Right atrium auricular region (tissue), 2 donors: ENCODE measurements at places on chromosomes 3 and 15. TPM values are rescaled to one million over a fixed set of nuclear protein-coding genes. Genes with fewer than 3 reads are reported as not detected.

The AP3S2 gene
- total RNA-seq = 42.1 TPM

The NEK11 gene
- total RNA-seq = 2.2 TPM

The GOLGA8J gene
- not detected for total RNA-seq

The DNAH12 gene
- not detected for total RNA-seq

GRCh38 chr3:145953316-145953715, 207.7 kb downstream of the PLOD2 start:
- H3K4me1 ChIP-seq = no peaks in the 10 kb centered on the region
- no peak for DNase-seq
- no peak overlapping the region for H3K4me3 ChIP-seq
- no peaks in the 10 kb centered on the region for H3K36me3 ChIP-seq
- H3K27ac ChIP-seq = no peak overlapping the region
- H3K27me3 ChIP-seq = no peaks in the 10 kb centered on the region

GRCh38 chr15:89912145-89912673, 543 bp downstream of the ARPIN start:
- H3K27me3 ChIP-seq = no peaks in the 10 kb centered on the region
- no peaks in the 10 kb centered on the region for H3K4me1 ChIP-seq
- peak; percentile 66 for DNase-seq
- H3K4me3 ChIP-seq = peak overlapping the region; percentile 88
- peaks cover 5% of the 10 kb centered on the region for H3K36me3 ChIP-seq

- H3K4me3 ChIP-seq = no peak overlapping the region
- no peak for DNase-seq
- H3K27me3 ChIP-seq = no peaks in the 10 kb centered on the region
- H3K4me1 ChIP-seq = no peaks in the 10 kb centered on the region
- H3K27ac ChIP-seq = no peak overlapping the region
Observed at GRCh38 chr3:57046101-57046765, 14.2 kb upstream of the SPATA12 start.

- no peaks in the 10 kb centered on the region for H3K27me3 ChIP-seq
- no peak overlapping the region for H3K4me3 ChIP-seq
- peaks cover 27% of the 10 kb centered on the region for H3K36me3 ChIP-seq
- DNase-seq = no peak
- no peak overlapping the region for H3K27ac ChIP-seq
- peaks cover 36% of the 10 kb centered on the region for H3K4me1 ChIP-seq
Observed at GRCh38 chr3:105848821-105849220, 20.0 kb downstream of the CBLB start.

DNA sequence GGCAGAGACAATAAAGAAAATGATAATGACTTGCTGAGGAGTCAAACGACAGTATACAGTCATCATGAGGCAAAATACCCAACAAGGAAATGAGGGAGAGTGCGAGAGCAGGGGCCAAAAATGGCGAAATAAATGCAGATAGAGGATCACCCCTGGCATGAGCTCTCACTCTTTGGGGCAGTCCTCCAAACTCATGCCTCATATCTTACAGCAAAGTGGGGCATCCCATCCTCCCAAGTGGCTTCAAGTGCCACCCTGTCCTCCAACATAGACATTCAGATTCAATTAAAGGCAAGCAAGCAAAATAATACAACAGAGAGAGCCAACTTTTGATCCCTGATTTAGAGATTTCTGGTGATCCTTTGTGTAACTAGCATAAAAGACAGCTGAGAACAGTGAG, 278.4 kb downstream of the GBE1 start:
- DNase-seq = no peak
- H3K27ac ChIP-seq = no peak overlapping the region
- no peaks in the 10 kb centered on the region for H3K36me3 ChIP-seq
- H3K4me1 ChIP-seq = no peaks in the 10 kb centered on the region
- no peaks in the 10 kb centered on the region for H3K27me3 ChIP-seq

GRCh38 chr3:164360738-164361406, 717.4 kb downstream of the SI start:
- no peak overlapping the region for H3K4me3 ChIP-seq
- H3K27me3 ChIP-seq = no peaks in the 10 kb centered on the region
- no peaks in the 10 kb centered on the region for H3K4me1 ChIP-seq
- H3K36me3 ChIP-seq = no peaks in the 10 kb centered on the region

- H3K27me3 ChIP-seq = no peaks in the 10 kb centered on the region
- H3K36me3 ChIP-seq = no peaks in the 10 kb centered on the region
- H3K4me3 ChIP-seq = no peak overlapping the region
- peaks cover 7% of the 10 kb centered on the region for H3K4me1 ChIP-seq
- DNase-seq = no peak
- no peak overlapping the region for H3K27ac ChIP-seq
Observed at GRCh38 chr15:36175741-36176291, 403.6 kb upstream of the CDIN1 start.

DNA sequence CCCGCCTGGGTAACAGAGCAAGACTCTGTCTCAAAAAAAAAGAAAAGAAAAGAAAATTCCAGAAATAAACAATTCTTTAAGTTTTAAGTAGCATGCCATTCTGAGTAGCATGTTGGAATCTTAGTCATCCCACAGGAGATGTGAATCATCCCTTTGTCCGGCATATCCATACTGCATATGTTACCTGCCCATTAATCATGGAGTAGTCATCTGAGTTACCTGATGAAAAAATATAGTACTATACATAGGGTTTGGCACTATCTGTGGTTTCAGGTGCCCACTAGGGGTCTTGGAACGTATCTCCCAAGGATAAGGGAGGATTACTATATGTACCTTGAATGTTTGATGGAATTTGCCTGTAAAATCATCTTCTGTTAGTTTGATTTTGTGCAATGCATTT, 6.3 kb upstream of the CCR4 start:
- H3K36me3 ChIP-seq = no peaks in the 10 kb centered on the region
- no peaks in the 10 kb centered on the region for H3K27me3 ChIP-seq
- DNase-seq = no peak
- H3K4me3 ChIP-seq = no peak overlapping the region

DNA sequence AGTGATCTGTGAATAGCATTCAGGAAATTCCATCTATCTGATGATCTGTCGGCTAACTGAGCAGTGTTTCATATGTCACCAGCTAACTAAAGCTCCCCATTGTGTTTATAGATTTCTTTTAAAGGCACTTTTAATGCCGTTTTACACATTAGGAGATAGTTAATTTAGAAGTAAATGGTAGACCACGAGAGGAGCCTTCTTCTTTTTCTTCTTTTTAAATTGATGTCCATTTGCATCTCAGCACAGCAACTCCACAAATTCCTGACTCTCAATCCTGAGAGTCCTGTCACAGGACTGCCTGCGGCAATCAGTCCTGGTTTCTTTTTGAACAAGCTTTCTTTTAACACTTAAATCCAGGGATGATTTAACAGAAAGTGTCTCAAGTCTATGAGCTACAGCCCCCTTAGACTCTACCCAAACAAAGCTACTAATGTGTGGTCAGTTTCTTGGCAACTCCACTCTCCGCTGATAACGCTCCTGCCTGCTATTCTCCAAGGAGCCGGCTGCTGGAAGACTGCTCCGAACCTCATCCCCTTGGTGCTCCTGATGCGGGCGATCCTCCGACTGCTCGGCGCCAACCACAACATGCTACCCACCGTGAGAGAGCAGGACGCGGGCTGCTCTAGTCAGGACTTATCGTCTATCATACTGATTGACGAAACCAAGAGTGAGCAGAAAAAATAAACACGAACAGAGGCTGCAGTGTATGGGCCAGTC, 421.4 kb downstream of the MECOM start:
- peak; percentile 63 for DNase-seq
- H3K36me3 ChIP-seq = no peaks in the 10 kb centered on the region
- H3K27me3 ChIP-seq = no peaks in the 10 kb centered on the region
- peak overlapping the region; percentile 39 for H3K4me3 ChIP-seq

DNA sequence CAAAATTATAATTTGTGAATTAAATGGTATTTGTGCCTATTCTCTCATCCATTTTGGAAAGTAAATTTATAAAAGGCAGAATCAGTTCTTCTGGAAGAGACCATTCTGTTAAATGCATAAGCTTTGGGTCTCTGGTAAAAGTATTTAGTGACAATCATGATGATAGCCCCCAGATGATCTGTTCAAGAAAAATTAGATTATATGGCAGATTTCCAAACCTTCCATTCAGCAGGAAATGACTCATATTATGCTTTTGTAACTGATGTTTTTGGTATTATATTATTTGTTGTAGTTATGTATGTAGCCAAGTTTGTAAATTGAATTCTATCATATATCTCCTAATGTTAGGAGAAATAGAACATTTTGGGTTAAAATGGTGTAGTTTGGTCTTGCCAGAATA, 340.8 kb upstream of the DPH6 start:
- no peak overlapping the region for H3K4me3 ChIP-seq
- no peaks in the 10 kb centered on the region for H3K4me1 ChIP-seq
- no peak overlapping the region for H3K27ac ChIP-seq
- no peaks in the 10 kb centered on the region for H3K27me3 ChIP-seq
- no peaks in the 10 kb centered on the region for H3K36me3 ChIP-seq

DNA sequence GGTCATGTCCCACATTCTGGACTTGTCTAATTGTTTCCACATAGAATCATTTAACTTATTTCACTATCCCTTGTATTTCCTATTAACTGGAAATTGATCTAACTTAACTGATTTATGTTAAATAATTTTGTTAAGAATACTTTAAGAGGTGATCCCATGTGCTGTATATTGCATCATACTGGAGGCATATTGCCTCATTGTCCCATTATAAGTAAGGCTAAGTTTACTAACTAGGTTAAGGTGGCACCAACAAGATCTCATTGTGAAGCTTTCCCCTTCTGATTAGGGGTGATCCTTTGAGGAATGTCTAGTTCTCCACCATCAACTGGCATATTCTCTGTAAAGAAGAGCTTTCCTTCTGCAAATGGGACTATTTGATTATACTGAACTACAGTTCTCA, 24.4 kb downstream of the MAP1A start:
- no peaks in the 10 kb centered on the region for H3K27me3 ChIP-seq
- no peak overlapping the region for H3K4me3 ChIP-seq
- no peak overlapping the region for H3K27ac ChIP-seq

GRCh38 chr3:155313300-155313699, 19.8 kb upstream of the STRIT1 start:
- peaks cover 7% of the 10 kb centered on the region for H3K4me1 ChIP-seq
- no peaks in the 10 kb centered on the region for H3K27me3 ChIP-seq
- no peak overlapping the region for H3K27ac ChIP-seq
- H3K36me3 ChIP-seq = no peaks in the 10 kb centered on the region
- H3K4me3 ChIP-seq = no peak overlapping the region

DNA sequence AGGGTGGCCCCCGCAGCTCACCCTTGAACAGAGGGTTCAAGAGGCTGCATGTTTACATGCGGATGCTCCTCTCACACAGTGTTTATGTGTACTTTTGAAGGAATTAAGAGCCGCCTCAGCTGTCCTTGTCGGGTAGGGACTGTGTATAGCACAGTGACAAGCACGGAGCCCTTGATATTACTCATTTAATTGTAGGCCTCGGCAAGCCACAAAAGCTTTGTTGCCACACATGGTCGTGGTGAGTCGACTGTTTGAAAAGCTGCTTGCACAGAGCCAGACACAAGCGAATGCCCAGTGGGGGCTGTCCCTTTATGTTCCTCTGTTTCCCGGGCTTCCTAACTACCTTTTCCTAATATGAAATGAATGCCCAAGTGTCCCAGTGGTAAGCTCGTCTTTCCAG, 4.5 kb downstream of the ESYT3 start:
- no peaks in the 10 kb centered on the region for H3K36me3 ChIP-seq
- H3K27ac ChIP-seq = no peak overlapping the region
- DNase-seq = no peak
- H3K4me1 ChIP-seq = no peaks in the 10 kb centered on the region
- no peaks in the 10 kb centered on the region for H3K27me3 ChIP-seq

DNA sequence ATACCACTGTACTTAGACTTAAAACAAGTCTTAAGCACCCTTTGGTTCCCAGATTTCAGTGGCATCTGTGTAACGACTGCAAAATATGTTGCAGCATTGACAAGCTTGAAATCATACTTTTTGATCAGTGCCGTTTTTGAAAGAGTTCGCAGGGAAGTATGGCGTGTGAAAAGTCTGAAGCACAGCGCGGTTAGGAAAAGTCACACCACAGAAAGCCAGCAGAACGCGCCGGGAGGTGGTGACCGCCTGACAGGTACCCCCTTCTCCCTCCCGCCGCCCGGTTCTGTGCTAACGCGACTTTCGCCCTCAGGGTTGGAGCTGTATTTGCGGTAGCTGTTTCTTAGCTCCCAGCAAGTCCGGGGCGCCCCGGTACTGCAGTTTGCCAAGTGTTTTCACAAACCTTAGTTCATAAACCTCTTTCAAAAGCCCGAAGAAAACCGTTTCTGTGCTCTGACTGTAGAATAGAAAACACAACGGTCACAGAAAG, 481 bp upstream of the CRYBG3 start:
- no peaks in the 10 kb centered on the region for H3K36me3 ChIP-seq
- H3K4me3 ChIP-seq = peak overlapping the region; percentile 87
- H3K27me3 ChIP-seq = no peaks in the 10 kb centered on the region
- peak overlapping the region; percentile 94 for H3K27ac ChIP-seq
- no peaks in the 10 kb centered on the region for H3K4me1 ChIP-seq

DNA sequence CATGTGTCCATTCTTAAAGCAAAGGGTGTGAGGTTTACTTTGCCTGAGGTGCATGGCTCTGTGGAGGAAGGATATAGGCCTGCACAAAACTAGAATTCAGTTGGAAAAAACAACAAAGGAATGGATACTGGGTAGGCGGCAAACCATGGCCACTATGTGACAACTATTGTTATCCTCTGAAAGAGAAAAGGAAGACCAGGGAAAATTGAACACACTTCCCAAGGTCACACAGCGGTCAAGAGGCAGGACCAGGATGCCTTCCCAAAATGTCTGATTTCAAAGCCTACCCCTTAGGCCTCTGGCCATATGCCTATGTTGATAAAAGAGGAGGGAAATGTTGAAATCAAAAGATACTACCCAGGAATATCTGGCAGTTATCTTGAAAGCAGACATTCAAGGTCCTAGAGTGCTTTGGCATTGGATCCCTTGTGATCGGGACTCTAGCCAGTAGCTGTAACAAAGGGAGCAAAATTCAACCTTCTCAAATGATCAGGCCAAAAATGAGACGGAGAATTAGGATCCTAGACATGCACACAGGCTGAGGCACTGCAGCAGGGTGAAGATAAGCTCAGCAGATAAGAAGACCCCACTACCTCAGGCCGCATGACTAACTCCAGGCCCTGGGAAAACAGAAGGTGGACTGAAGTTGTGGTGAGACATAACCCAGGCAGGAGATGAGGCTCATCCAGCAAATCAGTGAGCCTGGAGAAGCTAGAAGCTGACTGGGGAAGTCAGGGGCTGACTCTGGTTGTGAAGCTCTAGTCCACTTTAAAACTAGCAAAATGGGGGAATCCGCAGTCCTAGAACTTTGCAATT, 292.2 kb downstream of the NEK10 start:
- no peaks in the 10 kb centered on the region for H3K27me3 ChIP-seq
- no peak overlapping the region for H3K4me3 ChIP-seq
- peaks cover 4% of the 10 kb centered on the region for H3K4me1 ChIP-seq
- no peaks in the 10 kb centered on the region for H3K36me3 ChIP-seq
- DNase-seq = no peak
- no peak overlapping the region for H3K27ac ChIP-seq

GRCh38 chr3:16411441-16411840, 102.1 kb downstream of the RFTN1 start:
- H3K4me1 ChIP-seq = no peaks in the 10 kb centered on the region
- H3K27me3 ChIP-seq = no peaks in the 10 kb centered on the region
- no peak overlapping the region for H3K4me3 ChIP-seq
- peaks cover 3% of the 10 kb centered on the region for H3K36me3 ChIP-seq
- H3K27ac ChIP-seq = no peak overlapping the region
- no peak for DNase-seq

GRCh38 chr3:77096966-77097890, 57.3 kb downstream of the ROBO2 start:
- DNase-seq = no peak
- no peak overlapping the region for H3K27ac ChIP-seq
- H3K36me3 ChIP-seq = no peaks in the 10 kb centered on the region
